ENCODE measurements at places on chromosomes 12 and 14.

DNA sequence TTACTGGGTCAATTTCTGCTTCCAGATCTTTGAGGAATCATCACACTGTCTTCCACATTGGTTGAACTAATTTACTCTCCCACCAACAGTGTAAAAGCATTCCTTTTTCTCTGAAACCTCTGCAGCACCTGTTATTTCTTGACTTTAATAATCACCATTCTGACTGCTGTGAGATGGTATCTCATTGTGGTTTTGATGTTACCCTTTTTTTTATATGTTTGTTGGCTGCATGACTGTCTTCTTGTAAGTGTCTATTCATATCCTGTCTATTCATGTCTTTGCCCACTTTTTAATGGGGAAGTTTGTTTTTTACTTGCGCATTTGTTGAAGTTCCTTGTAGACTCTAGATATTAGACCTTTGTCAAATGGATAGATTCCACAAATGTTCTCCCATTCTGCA is 324.9 kb downstream of the NAV3 start:
- DNase-seq = peak; percentile 7

- DNase-seq = no peak
Measured at GRCh38 chr12:59425798-59426197, 170.0 kb upstream of the SLC16A7 start.

- no peak for DNase-seq
Measured at GRCh38 chr12:99418379-99418778, 229.2 kb upstream of the GARIN6 start.

DNA sequence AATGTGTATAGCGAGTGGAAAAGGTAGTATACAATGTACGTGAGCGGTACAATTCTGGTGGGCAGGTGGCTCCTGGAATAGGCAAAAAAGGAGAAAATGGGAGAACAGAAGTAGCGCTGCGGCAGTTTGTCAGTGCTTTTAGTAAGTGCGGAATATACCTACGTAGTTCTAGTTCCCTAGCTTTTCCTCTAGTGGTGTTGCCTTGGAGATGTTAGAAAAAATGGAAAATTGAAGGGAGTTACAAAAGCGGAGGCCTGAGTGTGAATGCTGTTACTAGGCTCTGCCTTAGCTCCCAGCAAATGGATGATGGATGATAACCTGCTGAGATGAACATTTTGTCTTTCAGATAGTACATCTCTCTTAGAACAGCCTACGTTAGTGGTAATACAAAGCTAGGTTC is 1.1 kb downstream of the TTC8 start:
- DNase-seq = no peak

GRCh38 chr14:74533576-74533975 is 40.0 kb downstream of the ISCA2 start:
- DNase-seq = no peak

- DNase-seq = no peak
Measured at GRCh38 chr14:105765893-105766614, 239.7 kb downstream of the TMEM121 start.

DNA sequence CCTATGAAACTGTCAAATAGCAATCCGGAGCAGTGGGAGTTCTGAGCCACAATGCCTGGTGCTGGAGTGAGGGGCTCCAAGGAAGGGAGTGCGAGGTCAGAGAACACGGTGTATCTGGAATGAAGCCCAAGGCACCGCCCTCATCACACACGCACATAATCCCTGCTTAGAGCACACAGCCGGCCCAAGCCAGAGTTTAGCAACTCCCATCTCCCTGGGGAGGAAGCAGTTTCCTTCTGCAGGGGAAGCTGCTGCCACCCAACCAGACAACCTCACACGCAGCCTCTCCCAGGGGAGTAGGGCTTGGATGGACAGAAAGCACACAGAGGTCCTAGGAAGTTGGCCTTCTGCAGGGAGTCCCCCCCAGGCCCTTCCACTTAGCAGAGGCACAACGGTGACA is 31.3 kb downstream of the ACTN1 start:
- peak; percentile 42 for DNase-seq

GRCh38 chr12:49219417-49220026 is 30.6 kb upstream of the TUBA1A start:
- DNase-seq = no peak

GRCh38 chr12:96104566-96104965 is 69.2 kb upstream of the LTA4H start:
- no peak for DNase-seq

GRCh38 chr12:28172434-28173030 is 17.7 kb upstream of the CCDC91 start:
- DNase-seq = peak; percentile 68

DNA sequence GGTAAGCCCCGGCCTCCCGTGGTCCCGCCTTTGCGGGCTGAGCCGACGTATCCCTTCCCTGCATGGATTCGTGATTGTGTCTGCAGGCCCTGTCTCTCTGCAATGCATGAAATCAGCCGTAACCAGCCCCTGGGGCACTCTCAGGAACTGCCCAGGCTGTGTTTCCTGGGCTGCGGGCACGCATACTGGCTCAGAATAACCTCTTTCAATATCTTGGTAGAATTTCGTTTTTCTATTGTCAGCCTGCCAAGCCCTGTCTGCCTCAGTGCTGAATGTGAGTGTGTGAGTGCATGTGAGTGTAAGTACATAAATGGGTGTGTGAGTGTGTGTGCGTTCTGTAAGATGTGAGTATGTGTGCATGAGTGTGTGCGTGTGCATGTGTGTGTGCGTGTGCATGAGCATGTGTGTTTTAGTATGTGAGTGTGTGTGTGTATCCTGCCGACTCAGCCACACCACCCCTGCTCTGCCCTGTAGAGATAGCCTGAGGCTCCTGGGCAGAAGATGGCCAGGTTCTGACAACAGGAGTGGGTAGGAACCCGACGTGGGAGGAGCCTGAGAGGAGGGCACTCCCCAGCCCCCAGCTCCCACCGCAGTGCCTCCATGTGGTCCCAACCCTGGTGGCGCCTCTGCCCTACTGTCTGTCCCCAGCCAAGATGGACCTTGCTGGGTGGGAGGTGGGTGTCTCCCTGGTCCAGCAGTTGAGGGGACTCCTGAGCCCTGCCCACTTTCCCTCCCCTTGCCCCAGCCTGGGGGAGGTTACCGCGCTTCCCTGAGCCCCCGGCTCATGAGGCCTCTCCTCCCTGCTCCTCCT is 268.8 kb downstream of the ADGRD1 start:
- no peak for DNase-seq

DNA sequence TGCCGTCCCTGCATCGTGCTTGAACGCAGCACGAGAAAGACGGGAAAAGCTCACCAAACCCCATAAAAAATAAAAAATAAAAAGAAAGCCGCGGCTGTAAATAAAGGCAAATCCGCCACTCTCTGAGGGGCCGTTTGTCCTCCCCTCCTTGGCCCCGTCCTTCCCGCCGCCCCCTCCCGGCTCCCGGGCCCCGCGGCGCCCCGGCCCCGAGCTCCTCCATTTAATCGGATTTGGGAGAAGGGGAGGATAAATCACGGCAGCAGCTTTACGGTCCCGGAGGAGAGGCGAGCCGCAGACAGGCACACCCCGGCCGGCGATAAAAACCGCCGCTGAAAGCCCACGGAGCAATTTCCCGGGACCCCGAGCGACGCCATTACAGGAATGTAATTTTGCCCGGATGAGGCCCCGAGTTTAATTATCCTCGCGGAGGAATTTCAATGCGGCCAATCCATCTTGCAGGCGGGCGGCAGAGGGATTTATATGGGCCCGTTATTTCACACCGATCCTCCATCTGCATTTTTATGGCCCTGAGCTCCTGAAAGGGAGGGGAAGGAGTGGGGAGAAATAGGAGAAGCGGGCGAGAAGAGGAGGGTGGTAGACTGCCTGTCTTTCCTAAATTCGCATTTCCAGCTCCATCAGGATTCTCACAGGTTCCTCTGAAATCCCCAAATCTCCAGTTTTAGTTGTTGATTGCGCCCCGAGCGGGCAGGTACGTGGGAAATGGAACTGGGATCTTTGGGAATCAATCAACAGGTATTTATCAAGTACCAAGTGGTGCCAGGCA is 1.3 kb upstream of the ATP5MC2 start:
- DNase-seq = no peak

- DNase-seq = no peak
Measured at GRCh38 chr14:99874306-99874705, 81.1 kb downstream of the EML1 start.

- DNase-seq = no peak
Measured at GRCh38 chr12:51131745-51132521, 41.0 kb downstream of the TFCP2 start.

GRCh38 chr12:38956337-38956736 is 50.9 kb upstream of the CPNE8 start:
- no peak for DNase-seq

DNA sequence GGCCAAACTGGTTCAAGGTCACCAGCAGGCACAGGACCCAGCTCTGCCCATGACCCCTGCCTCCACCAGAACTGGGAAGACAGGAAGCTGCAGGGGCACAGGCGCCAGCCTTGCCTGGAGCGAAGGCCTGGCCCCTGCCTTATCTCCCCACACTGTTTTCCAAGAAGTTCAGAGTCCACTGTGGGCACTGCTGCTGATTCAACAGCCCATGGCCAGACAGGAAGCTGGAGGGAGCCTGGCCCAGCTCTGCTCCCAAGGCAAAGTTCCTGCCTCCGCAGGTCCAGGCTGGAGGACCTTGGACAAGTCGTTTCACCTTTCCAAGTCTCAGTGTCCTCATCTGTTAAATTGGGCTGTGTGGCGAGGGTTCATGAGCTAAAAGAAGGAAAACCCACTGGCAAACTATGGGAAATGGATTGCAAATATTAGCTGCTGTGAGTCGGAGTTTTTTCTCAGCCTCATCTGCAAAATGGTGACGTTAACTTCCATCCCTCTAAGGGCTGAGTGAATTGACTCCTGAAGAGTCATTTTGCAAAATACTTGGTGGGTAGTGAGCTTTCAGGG is 1.2 kb downstream of the PHETA1 start:
- DNase-seq = peak; percentile 15

GRCh38 chr12:13959131-13959723 is 22.2 kb downstream of the GRIN2B start:
- no peak for DNase-seq

DNA sequence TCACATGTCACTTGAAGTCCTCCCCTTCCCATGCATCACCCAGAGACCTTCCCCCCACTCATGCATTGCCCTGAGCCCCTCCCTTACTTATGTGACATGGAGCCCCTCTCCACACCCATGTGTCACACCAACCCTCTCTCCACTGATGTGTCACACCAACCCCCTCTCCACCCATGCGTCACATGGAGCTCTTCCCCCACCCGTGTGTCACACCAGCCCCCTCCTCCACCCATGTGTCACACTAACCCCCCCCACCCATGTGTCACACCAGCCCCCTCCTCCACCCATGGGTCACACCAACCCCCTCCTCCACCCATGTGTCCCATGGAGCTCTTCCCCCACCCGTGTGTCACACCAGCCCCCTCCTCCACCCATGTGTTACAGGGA is 30.4 kb downstream of the RTL1 start:
- no peak for DNase-seq

GRCh38 chr14:52053044-52053443 is 15.8 kb downstream of the NID2 start:
- DNase-seq = peak; percentile 52

GRCh38 chr12:52254180-52254964 is 20.1 kb upstream of the KRT86 start:
- DNase-seq = no peak

- DNase-seq = no peak
Measured at GRCh38 chr12:103903993-103904392, 26.2 kb upstream of the HSP90B1 start.

DNA sequence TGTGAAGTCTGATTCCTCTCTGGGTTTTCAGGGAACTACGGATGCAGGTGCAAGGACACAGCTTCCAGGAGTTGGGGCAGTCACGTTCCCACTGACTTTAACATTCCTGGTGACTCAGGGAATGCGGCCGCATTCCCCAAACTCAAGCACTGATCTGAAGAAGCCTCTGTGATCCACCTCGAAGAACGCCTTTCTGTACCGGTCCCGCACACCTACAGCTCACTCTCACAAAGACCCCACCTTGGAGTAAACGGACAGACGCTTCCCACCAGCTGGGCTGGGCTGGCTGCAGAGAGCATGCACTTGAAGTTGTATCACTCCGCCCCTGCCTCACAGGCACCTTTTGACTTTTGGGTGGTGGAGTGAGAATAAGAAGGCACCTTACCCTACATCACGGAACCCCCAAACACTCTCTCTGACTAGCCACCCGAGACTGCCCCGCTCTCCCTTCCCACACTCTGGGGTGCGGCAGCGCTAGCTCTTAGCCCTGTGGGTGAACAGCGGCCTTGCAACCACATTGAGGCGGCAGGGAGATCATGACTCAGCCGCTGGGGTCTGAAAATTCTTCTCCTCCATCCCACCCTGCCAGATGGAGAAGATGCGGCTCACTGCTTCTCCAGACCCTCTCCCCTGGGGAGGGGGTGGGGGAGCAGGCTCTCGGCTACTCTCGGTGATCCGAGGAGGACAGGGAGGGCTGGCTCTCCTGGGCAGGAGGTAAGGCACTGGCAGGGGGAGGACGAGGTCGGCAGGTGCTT is 23.7 kb upstream of the HDAC7 start:
- no peak for DNase-seq

DNA sequence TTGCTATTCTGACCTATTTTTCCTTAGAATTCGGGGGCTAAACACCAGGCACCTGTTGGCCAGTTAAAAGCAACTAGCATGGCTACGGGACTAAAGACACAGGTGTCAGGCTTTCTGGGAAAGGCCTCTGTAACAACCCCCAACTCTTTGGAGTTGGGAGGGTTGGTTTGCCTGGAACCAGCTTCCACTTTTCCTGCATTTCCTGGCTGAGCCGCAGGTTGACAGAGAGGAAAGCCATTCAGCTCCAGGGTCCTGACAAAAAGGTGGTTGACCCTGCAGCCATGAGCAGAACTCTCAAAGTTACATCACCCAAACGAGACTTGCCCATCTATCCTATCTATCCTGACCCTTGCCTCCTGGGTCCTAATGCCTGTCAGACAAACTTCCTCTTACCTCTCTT is 375.4 kb upstream of the SFSWAP start:
- DNase-seq = no peak
